DMS 273 treated with DMSO at 0.1 percent for 48 hours (cell line): ENCODE measurements at places on chromosomes 2 and 18.

DNA sequence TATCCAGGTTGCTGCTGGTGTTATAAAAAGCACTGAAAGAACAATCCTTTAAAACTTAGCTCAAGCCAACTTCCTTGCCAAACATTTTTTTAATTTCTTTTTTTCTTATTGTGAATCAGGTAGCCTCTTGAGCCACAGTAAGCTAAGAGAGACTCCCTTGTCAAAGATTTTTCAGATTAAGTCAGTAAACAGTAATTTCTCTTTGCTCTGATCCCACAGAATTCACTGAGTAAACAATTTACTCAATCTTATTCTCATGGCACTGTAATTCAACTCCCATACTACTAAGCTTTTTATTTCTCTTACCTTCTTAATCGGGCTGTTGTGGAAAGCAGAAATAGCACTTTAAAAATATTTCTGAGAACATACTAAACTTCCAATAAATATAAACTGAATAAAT is 82.7 kb downstream of the C2orf74 start:
- no peak for DNase-seq

DNA sequence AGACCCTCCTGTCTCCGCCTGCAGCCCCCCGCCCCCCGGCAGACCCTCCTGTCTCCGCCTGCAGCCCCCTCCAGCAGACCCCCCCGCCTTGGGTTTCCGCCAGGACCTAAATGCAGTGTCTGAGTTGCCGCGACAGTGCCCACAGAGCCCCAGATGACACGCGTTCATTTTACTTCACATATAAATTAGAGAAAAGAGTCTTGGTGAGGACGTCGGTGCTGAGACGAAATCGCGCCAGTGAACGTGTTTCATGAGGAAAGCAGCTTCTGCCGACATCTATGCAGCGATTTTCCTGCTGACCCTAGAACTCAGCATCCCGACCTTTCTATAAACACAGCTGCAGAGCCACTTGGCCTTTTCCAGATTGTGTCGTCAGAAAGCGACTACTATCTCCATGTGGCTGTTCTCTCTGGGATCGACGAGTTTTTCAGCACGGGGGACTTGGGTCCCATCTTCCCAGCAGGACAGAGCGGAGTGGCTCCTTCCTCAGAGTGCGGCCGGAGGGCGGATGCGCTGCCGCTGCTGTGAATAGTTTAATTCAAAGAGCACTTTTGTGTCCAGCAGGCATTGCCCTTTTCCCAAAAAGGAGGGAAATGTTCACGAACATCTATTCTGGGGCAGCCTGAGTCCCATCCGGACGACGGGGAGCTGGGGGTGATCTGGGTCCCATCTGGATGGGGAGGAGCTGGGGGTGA is 136.7 kb downstream of the NFATC1 start:
- no peak for DNase-seq

- DNase-seq = no peak
These were observed 11.6 kb downstream of the ASB18 start for GRCh38 chr2:236252602-236253001.

DNA sequence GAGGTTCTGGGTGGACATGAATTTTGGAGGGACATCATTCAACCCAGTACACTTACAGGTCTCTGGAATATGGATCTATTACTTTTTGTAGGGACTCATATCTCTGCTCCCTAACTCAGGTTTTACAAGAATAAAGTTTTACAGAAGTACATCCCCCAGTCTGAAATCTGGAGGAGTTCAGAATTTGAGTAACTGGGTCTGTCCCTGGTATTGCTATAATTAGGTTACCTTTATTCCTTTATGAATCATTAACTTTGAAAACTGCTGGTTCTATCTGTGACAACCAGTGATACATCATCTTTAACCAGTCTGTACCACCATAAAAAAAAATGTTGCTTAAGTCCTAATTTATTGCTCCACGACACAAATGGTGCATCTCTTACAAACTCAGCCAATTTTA is 59.9 kb downstream of the INSIG2 start:
- no peak for DNase-seq

- DNase-seq = no peak
These were observed 138.1 kb downstream of the TWIST2 start for GRCh38 chr2:238985931-238986446.

- DNase-seq = no peak
These were observed 16.4 kb upstream of the GALNT3 start for GRCh38 chr2:165810418-165810817.

DNA sequence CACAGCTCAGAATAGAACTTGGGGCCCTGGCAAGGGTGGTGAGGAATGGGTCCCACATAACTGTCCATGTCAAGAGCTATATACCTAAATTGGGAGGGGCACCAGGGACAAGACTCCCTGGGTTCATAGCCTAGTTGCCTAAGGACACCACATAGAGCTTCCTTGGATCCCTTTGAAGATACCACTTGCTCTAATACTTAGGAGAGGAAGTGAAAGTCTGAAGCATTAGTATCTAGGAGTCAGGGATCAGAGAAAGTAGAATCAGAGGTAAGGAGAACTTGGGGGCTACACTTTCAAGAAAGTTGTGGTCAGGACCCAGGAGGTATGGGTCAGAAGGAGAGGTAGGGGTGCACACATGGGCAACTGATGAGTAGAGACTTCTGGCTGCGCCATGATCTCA is 318.2 kb upstream of the SLC39A10 start:
- no peak for DNase-seq

DNA sequence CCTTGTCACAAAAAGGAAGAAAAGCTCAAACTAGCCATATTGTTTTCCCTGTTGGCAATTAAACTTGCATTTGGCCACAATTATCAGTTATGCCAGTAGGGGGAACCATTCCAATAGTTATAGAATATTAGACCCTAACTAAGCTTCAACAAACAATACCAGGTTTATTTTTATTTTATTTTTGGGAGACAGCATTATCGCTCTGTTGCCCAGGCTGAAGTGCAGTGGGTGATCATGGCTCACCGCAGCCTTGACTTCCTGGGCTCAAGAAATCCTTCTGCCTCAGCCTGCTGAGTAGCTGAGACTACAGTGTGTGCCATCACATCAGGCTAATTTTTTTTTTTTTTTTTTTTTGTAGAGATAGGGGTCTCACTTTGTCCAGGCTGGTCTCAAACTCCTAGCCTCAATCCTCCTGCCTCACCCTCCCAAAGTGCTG is 102.1 kb downstream of the ATAD2B start:
- DNase-seq = no peak

DNA sequence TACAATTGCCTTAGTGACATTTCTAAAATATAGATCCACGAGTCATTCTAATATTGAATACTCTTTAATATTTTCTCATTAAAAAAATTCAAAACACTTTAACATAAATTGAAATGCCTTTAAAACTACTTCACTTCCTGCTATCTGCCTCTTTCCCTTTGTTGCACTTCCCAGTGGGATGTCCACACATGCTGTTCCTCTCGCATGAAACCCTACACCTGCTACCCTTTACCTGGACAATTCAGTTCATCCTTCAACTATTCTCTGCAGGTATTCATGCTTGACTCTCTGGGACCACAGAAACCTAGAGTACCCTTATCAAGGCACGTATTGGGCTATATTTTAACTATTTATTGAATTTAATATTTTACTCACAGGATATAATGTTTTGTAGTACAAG is 373.3 kb upstream of the GALNT5 start:
- DNase-seq = no peak

DNA sequence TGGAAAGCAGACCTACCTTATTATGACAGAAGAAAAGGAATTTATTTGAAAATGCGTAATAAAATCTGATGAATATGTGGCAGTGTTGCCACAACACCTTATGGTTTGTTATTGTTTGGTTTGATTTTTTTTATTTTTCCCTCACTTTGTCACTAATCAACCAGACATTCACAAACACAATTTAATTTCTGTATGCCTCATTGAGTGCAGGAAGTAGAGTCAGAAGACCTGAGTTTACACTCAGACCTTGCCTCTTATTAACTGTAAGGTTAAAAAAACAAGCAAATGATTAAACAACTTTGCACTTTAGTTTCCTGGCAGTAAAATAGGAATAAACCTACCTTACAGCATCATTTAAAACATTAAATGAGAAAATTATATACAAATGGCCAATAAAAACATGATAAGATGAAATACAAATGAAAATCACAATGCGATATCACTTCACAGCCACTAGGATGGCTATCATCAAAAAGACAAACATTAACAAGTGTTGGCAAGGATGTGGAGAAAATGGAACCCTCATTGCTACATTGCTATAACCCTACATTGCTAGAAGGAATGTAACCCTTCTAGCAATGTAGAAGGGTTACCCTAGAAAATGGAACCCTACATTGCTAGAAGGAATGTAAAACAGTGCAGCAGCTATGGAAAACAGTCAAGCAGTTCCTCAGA is 3.3 kb downstream of the SESTD1 start:
- no peak for DNase-seq

GRCh38 chr2:33588232-33588631 is 10.9 kb downstream of the FAM98A start:
- no peak for DNase-seq

- no peak for DNase-seq
These were observed 34.3 kb upstream of the TANC1 start for GRCh38 chr2:158934170-158934569.

DNA sequence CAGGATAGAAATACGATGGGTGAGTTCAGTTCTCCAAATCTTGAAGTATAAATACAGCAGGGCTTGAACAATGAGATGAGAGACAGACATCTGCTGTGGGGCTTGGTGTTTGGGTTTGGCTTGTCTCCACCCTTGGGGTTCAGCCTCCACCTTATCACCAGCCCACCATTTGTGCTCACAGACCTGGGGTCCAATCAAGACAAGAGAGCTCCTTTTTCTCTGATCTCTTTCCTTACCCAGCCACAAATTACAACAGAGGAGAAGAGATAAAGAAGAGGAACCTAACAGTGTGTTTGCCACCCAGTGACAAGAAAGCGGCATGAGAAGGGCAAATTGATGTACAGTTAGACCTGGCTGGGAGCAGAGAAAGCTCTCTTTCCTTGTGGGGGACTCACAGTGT is 204.5 kb upstream of the CXCR4 start:
- no peak for DNase-seq

GRCh38 chr2:21268878-21269224 is 145.1 kb downstream of the TDRD15 start:
- no peak for DNase-seq

DNA sequence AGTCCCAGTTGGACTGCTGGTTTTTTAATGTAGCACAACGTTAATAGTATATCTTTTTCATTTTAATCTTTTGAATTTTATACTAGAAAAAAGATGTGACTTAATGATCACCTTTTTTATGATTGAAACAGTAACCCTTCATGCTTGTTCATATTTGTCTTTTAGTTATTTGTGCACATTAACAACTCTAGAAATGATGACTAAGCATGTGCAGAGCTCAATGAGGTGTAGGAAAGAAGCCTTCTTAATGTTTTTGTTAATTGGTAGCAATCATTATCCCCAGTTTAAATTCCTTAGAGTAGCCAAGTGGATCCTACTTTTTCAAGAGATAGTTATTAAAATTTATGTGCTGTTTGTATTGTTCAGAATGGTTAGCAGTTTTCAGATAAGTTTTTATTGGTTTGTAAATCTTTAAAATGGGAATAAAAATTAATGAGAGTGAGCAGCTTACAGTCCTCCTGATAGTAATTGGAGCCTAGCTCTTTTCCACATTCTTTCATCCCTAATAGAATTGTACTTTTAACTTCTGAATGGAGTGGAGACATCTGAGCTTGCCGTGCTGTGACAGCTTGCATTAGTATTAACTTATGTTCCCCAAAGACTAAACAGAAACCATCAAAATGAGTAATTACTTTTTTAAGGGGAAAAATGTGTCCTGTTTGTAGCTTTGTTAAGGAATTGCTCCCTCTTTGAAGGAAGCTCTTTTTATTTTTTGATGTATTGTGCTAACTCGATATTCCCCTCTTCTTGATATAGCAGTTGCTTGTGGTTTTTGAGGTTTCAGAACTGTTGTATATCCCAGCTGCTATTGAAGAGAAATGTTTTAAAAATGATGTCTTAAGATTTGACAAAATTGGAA is 17.3 kb downstream of the PIK3C3 start:
- no peak for DNase-seq

DNA sequence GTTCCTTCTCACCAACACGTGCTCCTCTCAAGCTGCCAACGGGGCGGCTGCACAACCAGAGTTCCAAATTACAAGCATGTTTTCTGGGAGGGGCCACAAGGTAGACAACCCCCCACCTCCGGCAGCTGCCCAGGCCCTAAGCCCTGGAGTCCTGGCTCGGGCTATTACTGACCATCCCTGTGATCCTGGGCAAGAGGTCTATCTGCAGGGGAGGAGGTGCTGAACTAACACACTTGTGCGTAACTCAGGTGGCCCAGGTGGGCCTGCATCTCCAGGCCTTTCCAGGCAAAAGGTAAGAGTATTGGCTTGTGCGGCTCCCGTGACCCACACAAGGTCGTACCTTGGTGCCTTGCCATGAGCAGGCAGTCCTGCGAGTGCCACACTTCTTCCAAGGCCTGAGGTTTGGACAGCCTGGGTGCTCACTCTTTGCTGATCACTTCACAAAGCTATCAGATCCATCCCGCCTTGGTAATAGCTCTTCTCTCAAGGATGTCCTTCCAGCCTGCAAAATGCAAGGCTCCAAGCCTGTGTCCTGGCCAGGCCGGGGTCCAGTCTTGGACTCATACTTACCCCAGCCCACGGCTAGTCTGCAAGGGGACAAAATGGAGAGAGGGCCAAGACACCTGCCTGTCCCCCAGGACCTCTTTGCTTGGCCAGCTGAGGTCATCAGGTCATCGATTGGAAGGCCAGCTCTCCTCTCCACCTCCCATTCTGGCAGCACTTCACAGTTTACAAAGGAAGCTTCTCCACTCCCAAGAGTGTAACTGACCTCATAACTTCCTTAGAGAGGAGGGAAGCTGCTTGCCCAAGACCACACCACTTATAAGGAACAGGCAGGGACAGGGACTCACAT is 33.9 kb downstream of the ADRA2B start:
- DNase-seq = no peak

DNA sequence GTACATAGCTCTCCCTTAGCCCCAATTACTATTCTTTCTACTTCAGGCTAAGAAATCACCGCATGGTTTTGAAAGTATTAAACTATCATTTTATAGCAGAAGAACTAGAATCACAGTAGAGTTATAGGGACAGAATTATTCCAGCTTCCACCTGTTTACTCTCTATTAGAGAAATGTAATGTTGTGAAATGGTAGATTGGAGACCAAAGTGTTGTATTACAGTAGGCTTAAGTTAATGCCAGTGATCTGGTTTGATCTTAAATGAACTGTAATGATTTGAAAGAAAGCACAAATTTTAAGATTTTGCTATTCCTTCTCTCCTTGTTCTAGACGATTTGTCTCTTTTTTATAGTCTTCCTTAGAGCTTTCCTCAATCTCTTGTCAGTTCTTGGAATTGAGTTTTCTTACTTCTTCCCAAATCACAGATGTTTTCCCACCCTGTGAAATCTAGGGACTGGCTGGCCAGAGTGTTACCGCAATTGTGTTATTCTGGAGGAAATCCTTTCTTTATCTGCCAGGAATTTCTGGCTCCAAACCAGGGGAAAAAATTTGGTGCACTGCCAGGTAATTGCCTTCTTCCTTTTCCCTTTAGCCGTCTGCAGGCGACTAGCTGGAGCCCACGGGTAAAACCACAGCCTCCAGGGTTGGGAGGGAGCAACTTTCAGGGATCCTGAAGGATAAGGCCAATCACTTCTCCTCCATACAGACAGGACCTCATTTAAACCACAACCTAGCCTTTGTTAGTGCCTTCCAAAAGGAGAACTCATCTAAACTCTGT is 51.7 kb downstream of the NOP58 start:
- DNase-seq = peak; percentile 39

- peak; percentile 48 for DNase-seq
These were observed 119.0 kb upstream of the ZFP36L2 start for GRCh38 chr2:43345391-43345813.
